ENCODE measurements at places on chromosomes 4 and X.
A peak's percentile ranks its signal among the peaks of the same experiment; 100 is the strongest.

DNA sequence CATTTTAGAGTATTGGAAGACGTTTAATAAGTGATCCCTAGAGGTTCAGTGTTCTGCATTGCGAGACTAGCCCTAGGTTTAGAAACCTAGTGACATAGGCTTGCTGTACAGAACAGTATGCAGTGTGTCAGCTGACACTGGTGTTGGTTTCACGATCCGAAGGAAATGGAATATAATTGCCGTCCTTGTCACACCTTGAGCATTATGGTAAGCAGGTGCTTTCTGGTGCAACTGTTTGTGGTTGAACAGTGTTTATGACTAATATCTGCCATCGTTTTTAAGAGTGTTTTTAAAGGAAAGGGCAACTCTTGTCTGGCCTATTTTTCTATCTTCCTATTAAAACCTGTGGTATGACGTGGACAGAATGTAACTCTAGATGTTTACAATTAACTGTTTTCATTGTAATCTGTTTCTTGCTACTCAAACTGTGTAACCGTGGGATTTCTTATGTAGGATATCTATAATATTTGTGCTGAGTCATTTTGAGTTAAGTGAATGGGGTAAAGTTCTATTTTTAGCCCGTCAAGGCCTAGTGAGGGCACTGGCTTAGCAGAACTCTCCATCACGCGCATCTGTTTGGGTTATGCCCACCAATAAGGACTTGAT is 53.8 kb upstream of the TBC1D14 start:
- DNase-seq, result peak; percentile 48

- no peak for DNase-seq
These were observed 33.2 kb downstream of the STAG2 start for GRCh38 chrX:123994730-123995129.

- DNase-seq, result no peak
These were observed 9.3 kb upstream of the RGS12 start for GRCh38 chr4:3283483-3283882.

GRCh38 chrX:129908636-129909035 is 2.7 kb downstream of the UTP14A start:
- no peak for DNase-seq

- DNase-seq, result no peak
These were observed 29.3 kb downstream of the CLCN5 start for GRCh38 chrX:49951524-49952193.

- peak; percentile 61 for DNase-seq
These were observed 6.7 kb upstream of the ERCC6L start for GRCh38 chrX:72245461-72246089.

GRCh38 chr4:105710678-105711077 is 2.1 kb downstream of the GSTCD start:
- DNase-seq, result no peak

- DNase-seq, result no peak
These were observed 64.1 kb downstream of the USP11 start for GRCh38 chrX:47296766-47297365.

GRCh38 chrX:14738643-14739042 is 134.2 kb downstream of the FANCB start:
- DNase-seq, result no peak
